RPMI7951 (cell line): ENCODE measurements at places on chromosomes 3 and 15. TPM values are rescaled to one million over a fixed set of nuclear protein-coding genes. Genes with fewer than 3 reads are reported as not detected.
A peak's percentile ranks its signal among the peaks of the same experiment; 100 is the strongest.

GRCh38 chr3:183591881-183592521 lies 36.5 kb upstream of the KLHL6 start:
- DNase-seq: peak; percentile 11

GRCh38 chr3:55505776-55506175 lies 18.7 kb upstream of the WNT5A start:
- DNase-seq: peak; percentile 61

GRCh38 chr15:88344786-88345185 lies 88.2 kb upstream of the NTRK3 start:
- DNase-seq: no peak

- peak; percentile 93 for DNase-seq
These were observed 2.2 kb downstream of the CDCP1 start for GRCh38 chr3:45143673-45144671.

- no peak for DNase-seq
These were observed 35.7 kb downstream of the ACAD9 start for GRCh38 chr3:128914966-128915645.

DNA sequence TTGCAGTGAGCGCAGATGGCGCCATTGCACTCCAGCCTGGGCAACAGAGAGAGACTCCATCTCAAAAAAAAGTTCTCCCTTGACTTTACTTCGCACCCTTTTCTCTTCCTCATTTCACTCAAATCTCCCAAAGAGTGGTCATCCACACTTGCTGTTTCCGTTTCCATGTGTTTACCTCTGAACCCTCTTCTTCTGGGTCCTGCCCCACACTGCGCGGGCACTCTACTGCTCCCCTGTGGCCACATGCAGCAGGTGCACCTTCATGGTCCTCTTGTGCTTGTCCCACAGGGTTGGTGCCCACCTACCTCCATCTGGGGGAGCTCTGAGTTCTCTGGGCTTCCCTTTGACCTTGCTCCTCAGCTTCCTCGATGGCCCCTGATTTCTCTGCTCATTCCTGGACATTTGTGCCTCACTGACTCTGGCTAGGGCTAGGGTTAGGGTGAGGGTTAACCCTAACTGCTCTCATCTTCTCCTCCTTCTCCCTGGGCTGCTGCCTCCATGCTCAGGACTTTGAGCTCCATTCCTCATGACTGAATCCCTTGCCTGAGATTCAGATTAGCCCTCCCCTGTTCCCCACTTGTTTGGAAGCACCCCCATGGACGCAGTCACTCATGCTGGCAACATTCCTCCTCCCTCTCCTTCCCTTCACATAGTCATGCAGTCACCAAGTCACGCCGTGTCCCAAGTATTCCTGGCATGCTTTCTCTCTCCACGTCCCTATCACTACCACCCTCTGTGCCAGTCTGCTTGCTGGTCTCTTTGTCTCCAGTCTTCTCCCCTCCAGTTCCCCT lies 26.6 kb upstream of the KY start:
- no peak for DNase-seq

DNA sequence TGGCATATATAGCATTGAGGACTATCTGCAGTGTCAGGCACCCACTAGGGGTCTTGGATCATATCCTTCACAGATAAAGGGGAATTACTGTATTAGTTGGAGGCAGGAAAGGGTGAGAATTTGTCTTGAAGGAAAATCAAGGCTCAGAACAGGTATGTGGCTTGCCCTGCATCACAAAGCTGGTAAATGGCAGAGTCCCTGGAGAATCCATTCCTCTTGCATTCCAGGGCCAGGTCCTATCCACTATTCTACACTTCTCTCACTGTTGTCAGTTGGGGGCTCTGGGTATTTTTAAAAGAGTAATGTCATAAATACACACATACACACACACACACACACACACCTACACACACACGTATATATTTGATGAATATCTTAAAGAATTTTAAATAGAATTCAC lies 19.8 kb upstream of the FGF12 start:
- no peak for DNase-seq

GRCh38 chr3:38049358-38050126 lies 10.5 kb downstream of the DLEC1 start:
- DNase-seq: no peak

DNA sequence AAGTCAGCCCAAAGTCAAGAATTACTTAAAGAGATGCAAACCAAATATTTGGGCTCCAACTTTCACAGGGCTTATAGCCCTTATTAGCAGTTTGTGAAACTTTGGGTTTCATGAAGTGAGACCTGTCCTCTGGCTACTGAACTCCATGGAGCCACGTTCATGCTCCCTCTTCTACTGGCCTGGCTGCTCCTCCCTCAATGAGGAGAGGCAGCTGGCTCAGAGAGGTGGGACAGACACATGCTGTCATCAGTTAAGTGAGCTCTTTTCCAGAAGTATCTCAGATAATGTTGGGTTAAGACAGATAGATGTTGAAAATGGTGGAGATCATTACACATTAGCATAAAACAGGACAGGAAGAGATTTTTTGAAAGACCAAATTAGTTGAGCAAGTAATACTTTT lies 19.4 kb downstream of the MRPS25 start:
- no peak for DNase-seq

DNA sequence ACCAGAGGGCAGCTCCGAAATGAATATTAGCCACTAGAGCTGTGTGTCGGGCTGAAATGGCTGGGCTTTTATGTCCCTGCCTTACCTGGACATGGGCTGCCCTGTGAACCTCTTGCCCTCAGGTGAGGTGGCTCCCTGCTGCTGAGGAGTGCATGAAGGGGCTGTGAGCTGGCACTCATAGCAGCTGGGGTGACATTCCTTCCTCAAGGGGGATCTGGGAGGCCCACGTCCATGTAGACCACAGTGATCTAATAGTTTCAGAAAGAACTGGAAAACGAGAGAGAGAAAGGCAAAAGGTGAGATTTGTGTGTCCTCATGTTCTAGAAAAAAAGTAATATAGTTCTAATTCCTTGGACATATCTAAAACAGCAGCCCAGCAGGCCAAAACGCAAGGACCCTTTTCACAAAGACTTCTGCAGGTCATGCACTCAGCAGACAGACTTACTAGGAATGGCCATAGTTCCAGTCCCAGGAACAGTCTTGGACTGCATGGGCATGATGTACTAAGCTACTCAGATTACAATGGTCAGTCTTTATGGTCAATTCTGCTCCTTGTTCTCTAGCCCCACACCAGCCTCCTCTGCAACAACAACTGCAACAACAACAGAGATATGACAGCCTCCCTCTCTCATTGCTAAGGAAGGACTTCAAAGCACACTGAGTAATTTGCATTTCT lies 10.8 kb upstream of the SLC24A5 start:
- no peak for DNase-seq

DNA sequence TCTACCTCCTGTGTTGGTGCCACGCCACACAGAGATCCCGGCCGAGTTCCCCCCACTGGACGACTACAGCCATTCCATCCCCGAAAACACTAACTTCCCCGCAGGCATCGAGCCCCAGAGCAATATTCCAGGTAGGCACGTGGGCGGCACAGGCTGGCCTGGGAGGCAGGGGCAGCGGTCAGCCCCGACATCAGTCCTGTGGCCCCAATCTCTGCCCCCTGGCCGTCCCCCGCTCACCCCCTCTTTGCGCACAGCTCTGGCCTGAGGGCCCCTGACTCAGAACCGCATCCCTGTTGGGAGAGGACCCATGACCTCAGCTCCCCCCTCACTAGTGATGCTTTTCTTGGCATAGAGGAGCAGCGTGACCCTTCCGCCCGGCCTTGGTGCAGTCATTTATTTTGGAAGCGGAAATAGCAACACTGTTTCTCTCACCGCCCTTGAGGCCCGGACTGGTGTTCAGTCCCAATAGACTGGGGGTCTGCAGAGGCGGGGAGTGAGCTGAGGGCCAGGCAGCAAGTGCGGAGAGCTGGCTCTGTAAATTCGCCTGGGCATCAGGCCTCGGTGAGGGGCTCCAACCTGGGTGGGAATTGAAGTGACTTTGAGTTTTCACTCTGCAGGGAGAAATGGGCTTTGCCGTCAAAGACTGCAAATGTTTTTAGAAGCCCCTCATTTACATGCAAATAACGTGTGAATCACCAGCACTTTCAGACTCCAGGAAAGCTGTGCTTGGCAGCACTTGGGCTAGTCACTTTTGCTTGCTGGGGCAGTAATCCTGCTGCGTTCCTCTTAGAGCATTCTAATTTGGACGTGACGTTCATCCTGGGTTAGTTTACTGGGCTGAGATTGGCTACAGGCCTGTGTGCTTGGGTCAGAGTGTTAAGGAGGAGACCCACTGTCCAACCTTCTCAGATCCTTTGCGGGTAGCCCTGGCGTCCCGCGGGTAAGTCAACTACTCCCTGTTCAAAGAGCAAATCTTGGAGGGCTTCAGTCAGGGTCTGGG lies 88.9 kb downstream of the AAGAB start:
- no peak for DNase-seq

DNA sequence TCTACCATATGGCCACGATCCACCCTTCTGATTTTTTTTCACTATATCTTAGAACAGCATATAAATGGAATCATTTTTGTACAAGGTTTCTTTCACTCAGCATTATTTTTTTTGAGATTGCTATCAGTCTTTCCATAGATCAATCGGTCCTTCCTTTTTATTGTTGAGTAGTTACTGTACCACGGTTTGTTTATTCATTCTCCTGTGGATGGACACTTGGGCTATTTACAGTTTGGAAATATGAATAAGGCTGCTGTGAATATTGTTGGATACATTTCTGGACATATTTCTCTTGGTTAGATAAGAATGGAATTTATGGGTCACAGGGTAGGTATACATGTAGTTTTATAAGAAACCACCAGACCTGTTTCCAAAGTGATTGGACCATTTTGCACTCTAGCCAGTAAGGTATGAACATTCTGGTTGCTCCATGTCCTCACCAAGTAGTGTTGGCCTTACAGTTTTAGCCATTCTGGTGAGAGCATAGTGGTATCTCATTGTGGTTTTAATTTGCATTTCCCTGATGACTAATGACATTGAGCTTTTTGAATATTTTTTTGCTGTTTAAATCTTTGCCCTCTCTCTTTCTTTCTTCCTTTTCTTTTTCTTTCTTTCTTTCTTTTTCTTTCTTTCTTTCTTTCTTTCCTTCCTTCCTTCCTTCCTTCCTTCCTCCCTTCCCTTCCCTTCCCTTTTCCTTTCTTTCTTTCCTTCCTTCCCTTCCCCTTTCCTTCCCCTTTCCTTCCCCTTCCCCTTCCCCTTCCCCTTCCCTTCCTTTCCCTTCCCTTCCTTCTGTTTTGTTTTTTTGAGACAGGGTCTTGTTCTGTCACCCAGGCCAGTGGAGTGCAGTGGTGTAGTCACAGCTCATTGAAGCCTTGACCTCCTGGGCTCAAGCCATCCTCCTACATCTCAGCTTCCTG lies 49.2 kb downstream of the LRRK1 start:
- DNase-seq: peak; percentile 65

- DNase-seq: peak; percentile 2
These were observed 569 bp downstream of the HIGD2B start for GRCh38 chr15:72685301-72685924.

DNA sequence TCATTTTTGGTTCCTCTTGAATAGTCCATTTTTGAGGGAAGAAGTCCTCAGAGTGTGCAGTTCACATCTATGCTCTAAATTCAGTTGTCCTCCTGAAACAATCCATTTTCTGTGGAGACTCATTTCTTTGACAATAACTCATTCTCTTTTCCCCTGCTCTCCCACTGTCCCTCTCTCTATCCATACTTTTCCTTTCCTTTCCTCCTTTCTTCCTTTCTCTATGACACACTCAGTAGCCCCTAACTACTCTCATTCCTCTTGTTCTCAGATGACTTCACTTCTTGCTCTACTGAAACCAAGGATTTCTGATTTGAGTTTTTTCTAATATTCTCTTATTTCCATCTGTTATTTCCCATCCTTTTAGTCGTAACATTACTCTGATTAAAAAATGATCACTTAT lies 16.7 kb upstream of the MEIS2 start:
- no peak for DNase-seq

DNA sequence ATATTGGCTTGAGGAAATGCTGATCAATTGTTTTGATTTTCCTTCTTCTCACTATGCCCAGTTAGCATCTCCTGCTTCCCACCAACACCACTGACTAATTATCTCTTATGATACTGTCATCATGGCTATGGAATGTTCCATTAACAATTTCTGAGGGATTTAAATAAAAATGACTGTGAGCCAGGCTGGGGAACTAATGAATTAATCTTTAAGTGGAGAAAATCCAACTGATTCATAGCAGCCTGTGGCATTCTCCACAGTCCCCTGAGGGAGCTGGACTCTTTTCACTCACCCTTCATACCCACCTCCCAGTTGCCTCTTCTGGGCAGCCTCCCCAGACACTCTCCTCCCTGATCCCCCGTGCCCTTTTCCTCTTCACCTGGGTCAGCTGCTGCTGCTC lies 353.6 kb downstream of the CLSTN2 start:
- DNase-seq: peak; percentile 43

DNA sequence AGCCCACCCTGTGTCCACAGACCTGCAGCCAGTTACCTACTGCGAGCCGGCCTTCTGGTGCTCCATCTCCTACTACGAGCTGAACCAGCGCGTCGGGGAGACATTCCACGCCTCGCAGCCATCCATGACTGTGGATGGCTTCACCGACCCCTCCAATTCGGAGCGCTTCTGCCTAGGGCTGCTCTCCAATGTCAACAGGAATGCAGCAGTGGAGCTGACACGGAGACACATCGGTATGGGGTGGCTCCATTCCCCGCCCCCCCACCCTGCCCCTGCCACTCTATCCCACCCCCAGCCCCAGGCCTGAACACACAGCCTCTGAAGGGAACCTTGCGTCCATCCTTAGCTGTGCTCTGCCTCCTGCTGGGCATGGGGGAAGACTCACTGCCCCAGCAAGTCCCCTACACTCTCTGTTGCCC lies 73.2 kb downstream of the AAGAB start:
- no peak for DNase-seq

DNA sequence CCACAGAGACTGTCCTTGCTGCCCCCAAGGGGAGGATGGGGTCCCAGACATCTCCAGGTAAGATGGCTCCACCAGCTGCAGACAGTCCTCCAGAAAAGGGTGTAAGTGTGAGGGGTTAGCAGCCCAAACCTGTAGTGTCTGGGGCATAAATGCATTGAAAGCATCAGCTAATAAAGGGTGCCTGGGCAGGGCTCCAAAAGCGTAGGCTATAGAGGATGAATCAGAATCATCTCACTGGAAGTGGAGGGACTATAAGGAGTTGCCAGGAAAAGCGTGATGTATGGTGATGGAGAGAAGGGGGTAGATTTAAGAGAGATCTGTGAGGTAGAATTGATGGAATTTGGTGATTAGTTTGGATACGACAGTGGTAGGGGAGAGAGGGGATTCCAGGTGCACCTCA lies 79.9 kb upstream of the ONECUT1 start:
- no peak for DNase-seq

The KBTBD12 gene
- not detected in 2 replicates for total RNA-seq

The HYAL1 gene
- 0.29 and 0.72 TPM in 2 replicates for total RNA-seq

The ST8SIA2 gene
- total RNA-seq: 15.1 and 20.4 TPM in 2 replicates

The TMEM158 gene
- 152 and 160 TPM in 2 replicates for total RNA-seq

The NR1D2 gene
- 28.2 and 35.7 TPM in 2 replicates for total RNA-seq

The CISH gene
- total RNA-seq: 1.1 and 1.8 TPM in 2 replicates

The TM4SF18 gene
- total RNA-seq: 5.2 and 5.8 TPM in 2 replicates
